Putamen (tissue), 1 donor: ENCODE measurements at places on chromosomes 16 and 17.
A peak's percentile ranks its signal among the peaks of the same experiment; 100 is the strongest.

GRCh38 chr16:22674832-22675191 is 139.2 kb upstream of the HS3ST2 start:
- no peak for DNase-seq

GRCh38 chr17:45976755-45977505 is 22.1 kb upstream of the STH start:
- no peak for DNase-seq

DNA sequence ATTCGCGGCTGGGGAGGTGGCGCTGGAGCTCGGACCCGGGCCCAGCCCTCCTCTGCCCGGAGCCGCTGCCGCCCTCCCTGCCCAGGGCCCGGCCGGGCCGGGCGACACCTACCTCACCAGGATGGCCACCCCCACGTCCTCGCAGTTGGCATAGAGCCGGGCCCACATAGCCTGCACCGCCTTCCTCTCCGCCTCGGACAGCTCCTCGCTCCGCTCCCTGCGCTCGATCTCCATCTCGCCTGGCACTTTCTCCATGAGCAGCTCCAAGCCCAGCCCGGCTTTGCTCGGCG is 276 bp downstream of the CYGB start:
- DNase-seq = no peak

DNA sequence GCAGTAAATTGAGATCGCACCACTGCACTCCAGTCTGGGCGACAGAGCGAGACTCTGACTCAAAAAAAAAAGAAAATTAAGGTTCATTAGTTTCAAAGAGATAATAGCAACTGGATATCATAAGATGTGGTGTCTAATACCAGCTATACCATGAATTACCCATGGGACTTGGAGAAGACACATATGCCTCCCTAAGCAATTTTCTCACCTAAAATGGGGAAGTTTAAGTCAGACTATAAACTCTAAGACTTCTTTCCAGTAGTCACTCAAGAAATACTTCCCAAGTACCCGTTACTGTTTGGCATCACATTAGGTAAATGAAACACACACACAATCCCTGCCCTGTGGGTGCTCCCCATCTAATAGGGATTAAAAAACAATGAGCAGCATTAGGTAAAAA is 22.6 kb downstream of the SMURF2 start:
- no peak for DNase-seq

GRCh38 chr16:535446-536405 is 8.2 kb downstream of the CAPN15 start:
- no peak for DNase-seq

- no peak for DNase-seq
These were observed 199.9 kb downstream of the MAF start for GRCh38 chr16:79400462-79401149.

DNA sequence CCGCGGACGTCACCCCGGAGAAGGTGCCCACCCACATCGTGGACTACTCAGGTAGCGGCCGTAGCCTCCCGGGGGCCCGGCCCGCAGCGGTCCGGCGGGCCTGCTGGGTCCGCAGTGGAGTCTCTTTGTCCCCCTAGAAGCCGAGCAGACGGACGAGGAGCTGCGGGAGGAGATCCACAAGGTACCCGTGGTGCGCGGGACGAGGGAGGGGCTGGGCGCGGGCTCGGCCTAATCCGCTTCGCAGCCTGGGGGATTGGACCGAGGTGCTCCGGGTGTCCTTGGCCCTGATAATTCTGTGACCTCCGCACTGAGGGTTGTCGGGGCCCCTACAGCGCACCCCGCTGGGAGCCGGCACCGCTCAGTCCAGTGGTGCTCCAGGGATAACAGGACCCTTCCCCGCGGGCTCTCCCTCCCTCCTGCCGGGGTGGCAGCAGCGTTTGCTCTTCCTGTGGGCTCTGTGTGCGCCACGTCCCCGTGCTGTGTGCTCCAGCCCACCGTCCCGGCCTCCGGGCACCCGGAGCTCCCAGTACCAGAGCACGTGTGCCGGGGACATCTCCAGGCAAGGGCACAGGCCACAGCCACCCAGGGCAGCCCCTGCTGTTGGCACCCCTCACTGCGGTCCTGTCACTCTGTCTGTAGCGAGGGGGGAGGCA is 713 bp downstream of the RHOT2 start:
- no peak for DNase-seq

DNA sequence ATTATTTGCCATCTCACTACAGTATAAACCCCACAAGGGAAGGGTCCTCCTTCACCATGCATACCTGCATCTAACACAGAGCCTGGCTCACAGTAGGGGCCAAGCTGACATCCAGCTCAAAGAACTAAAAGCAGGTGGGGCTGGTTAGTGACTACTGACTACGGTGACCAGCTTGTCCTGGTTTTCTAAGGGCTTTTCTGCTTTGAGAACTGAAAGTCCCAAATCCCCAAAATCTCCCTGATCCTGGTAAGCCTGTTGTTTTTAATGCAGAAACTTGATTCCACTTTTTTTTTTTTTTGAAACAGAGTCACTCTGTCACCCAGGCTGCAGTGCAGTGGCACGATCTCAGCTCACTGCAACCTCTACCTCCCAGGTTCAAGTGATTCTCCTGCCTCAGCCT is 89.4 kb downstream of the NDE1 start:
- DNase-seq = no peak

- no peak for DNase-seq
These were observed 1.7 kb downstream of the NRN1L start for GRCh38 chr16:67886387-67886786.

DNA sequence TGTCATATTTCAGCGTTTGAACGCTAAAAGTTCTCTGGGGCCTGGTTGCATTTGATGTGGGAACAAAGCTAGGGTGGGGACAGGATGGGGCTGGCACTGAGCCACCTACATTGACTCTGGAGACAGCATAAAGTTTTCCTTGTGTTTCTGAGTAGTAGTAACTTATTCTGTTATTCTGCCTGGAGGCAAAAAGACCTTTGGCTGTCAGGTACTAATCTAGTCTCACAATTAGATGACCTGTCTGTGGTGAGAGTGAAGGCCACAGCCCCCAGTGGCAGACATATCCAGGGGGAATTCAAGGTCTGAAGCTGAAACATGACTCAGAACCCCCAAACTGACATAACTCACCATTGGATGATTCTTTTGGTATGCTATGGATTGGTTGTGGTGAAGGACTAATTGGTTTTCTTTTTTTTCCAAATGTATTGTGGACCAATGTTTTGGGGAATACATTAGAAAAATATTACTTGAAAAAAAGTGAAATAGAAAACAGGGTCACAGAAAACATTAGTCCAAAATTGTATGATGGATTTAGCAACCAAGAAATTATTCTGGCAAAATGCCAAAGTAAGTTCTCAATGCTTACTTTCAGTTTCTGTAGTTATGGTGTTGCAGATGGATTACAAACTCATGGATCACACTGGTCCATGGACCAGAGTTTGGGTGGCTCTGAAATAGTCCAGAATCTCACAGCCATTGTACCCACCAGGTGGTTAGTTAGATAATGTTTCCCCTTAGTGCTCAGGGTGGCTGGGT is 10.5 kb upstream of the SALL1 start:
- no peak for DNase-seq

DNA sequence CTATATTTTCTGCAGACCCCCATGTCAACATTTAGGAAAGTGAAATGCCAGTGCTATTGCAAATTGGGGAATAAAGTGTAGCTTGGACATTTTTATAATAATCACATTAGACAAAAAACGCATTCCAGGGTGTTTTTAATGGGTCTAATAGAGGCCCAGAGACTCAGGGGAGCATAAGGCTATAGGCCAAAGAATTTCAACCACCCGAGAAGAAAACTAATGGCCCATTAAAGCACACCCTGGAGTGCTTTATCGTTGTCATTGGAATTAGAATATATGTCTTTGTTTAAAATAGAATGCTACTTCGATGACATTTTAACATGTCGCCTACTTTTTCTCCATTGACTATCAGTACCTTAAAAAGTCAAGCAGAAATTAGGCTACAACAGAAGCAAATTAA is 414.1 kb upstream of the CDH8 start:
- DNase-seq = no peak

DNA sequence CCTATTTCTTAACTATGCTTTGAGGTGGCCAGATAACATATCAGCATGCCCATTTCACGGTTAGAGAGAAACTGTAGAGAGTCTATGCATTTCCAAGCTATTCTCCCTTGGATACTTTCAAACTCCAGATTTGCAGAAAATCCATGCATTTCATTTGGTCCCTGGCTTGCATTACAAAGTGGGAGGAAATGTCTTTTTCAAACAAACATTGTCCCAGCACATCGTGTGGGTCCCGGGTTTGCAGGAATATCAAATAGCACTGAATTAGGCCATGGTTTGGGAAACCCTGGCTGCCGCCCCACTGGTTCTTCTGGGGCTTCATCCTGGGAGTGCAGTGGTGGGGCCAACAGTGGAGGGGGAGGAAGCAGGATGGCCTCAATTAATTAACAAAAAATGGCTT is 171.9 kb downstream of the IRX5 start:
- no peak for DNase-seq

DNA sequence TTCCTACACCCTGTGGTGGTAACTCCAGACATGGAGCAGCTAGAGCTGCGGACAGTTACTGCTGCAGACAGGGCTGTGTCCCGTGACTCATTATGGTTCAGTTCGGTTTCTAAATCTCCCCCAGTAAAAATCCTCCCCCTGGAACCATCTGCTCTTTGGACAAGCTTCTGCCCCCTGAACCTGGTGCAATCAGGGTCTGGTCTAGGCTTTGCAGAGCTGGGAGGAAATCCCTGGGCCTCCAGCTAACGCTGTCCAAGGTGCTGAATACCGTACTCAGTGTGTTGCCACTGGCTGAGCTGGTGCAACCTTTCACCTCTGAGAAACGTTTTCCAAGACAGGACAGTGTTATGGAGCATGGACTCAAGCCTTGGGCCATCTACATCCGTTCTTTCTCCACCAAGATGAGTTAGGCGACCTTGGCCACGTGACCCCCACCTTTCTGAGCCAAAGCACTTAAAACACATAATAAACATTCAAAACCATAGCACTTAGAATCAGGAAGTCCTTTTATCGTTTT is 142.0 kb downstream of the CPPED1 start:
- no peak for DNase-seq

DNA sequence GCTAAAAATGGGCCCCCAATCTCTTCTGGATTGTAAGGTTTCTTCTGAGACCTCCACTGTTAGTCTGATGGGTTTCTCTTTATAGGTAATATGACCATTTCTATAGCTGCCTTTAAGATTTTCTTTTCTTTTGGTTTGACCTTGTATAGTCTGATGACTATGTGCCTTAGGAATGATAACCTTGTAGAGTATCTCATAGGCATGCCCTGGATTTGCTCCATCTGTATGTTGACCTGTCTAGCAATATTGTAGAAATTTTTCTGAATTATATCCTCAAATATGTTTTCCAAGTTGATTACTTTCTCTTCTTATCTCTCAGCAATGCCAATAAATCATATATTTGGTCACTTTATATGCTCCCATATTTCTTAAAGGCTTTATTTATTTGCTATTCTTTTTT is 1403.8 kb upstream of the GOT2 start:
- DNase-seq = no peak

DNA sequence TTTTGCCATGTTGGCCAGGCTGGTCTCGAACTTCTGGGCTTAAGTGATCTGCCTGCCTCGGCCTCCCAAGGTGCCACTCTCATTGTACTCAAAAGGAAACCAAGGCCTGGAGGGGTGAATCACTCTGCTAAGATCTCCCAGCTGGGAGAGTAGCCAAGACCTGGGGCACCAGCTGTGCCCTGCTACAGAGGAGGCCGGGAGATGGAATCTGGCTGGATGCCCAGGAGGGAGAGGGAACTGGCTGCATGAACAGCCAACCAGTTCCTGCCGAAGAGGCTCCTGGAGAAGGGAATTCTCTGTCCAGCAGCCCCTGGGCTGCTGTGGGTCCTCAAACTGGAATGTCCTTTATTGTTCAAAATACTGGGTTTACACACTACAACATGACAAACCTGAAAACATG is 238.7 kb upstream of the CIBAR2 start:
- peak; percentile 87 for DNase-seq

GRCh38 chr17:17718251-17718650 is 37.0 kb downstream of the RAI1 start:
- no peak for DNase-seq

- no peak for DNase-seq
These were observed 140.2 kb downstream of the PITPNC1 start for GRCh38 chr17:67517325-67517724.

DNA sequence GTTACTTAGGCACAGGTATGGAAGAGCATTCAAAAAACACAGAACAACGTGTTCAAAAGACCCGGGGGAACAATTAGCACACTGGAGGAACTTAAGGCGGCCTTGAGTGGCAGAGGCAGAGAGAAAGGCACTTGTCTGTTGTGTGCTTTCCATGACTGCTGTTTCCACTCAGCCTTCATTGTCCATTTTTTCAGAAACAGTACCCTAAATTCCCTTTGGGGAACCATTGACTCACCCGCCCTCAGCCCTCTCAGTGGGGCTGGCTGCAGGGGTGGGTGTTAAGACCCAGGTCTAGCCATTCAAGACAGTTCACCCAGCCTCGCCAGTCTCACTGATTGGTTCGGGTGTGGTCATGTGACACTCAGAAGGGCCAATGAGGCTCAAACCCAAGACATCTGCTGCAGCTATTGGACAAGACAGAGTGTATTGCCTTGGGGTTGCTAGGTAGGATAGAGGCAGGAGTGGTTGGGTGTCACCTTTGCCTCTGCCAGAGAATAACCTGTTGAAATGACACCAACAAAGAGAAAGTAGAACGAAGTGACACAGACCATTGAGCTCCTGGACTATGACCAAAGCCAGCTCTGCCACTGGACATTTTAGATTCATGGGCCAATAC is 19.6 kb upstream of the CEP20 start:
- no peak for DNase-seq

DNA sequence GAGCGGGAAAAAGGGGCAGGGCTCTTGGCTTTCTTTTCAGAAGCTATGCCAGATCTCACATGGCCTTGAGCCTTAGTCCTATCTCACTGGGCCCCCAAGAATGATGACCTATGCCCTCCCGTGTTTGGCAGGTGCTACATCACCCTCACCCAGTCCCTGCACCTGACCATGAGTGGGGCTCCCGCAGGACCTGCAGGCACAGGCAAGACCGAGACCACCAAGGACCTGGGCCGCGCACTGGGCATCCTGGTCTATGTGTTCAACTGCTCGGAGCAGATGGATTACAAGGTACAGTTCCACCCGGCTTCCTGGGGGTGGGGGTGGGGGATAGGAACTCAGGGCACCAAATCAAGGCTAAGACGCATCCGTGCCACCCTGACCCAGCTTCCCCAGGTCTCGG is 120.9 kb downstream of the DNAH9 start:
- DNase-seq = no peak

DNA sequence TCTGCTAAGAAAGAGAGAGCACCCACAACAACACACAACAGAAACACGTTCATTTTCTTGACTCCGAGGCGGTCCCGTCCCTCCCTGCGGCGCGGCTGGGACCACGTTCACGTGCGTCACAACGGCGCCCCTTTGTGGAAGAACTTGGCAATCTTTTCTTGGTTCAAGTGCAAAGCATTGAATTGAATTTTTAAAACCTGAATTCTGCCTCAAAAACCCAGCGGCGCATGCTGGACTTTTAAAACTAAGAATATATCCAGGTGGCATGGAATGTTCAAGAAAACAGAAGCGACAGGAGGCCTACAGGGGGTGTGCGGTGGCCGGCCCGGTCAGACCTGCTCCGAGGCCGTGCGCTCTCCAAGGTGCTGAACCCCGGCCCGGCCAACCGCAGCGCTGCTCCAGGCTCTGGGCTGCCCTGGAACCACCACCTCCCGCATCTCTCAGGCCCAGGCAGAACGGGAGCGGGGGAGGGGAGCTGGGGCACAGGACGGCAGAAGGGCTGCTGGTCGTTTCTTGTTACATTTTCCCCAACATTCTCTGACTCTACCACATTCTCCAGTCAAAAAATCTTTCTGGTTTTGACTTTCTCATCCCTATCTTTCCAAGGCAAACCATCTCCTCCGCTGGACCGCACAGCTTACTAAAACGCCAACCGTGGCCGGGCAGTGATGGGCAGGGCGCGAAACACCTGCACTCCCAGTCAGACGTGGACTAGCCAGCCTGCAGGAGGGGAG is 3.4 kb upstream of the HEXD start:
- DNase-seq = peak; percentile 47
